ENCODE measurements at places on chromosomes 5 and 9.

GRCh38 chr5:171770153-171770552, 15.5 kb upstream of the SMIM23 start:
- no peak for DNase-seq

- DNase-seq = no peak
Measured at GRCh38 chr5:154997746-154998145, 15.8 kb upstream of the KIF4B start.

GRCh38 chr5:13350767-13351166, 593.7 kb downstream of the DNAH5 start:
- DNase-seq = no peak

DNA sequence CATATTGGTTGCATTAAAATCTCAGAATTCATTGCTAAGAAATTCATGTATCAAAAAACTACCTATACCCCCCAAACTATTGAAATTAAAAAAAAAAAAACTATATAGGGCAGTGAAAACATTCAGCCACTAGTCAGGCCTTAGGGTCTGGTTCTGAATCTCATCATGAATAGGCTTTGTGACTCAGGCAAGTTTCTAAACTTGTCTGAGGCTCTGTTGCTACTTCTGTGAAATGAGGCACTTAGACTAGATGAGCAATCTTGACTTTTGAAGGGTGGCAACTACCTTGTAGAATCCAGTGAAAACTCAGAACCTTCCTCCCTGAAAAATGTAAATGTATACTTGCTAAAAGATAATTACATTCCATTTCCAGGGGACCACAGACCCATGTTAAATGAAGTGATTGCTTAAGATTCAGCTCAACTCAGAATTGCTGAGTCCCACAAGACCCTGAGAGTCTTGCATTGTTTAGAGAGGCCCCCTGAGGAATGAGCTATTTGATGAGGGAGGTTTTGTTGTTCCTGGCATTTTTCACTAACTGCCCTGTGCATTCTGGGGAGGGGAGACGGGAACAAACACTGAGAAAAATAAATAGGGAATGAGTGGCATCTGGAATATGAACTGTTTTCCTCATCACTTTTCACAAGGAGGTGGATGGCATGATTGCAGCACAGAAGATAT, 29.5 kb downstream of the RAI14 start:
- DNase-seq = no peak

GRCh38 chr5:131786900-131787692, 9.7 kb downstream of the FNIP1 start:
- no peak for DNase-seq

- no peak for DNase-seq
Measured at GRCh38 chr5:53126521-53126920, 17.0 kb upstream of the MOCS2 start.

DNA sequence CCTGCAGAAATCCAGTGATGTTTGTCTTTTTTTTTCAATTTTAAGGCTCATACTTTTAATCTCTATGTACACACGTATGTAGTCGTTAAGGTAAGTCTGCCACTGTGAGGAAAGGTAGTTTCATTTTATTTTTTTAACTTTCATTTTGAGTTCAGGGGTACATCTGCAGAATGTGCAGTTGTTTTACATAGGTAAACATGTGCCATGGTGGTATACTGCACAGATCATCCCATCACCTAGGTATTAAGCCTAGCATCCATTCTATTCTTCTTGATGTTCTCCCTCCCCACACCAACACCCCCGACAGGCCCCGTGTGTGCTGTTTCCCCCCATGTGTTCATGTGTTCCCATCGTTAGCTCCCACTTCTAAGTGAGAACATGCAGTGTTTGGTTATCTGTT, 19.7 kb downstream of the MUSK start:
- no peak for DNase-seq

DNA sequence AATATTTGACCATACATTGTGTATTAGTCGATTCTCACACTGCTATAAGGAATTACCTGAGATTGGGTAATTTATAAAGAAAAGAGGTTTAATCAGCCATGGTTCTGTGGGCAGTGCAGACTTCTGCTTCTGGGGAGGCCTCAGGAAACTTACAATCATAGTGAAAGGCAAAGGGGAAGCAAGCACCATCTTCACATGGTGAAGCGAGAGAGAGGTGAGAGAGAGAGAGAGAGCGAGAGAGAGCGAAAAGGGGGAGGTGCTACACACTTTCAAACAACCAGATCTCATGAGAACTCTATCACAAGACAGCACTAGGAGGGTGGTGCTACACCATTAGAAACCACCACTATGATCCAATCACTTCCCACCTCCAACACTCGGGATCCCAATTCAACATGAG, 4.1 kb upstream of the GRAMD2B start:
- no peak for DNase-seq

DNA sequence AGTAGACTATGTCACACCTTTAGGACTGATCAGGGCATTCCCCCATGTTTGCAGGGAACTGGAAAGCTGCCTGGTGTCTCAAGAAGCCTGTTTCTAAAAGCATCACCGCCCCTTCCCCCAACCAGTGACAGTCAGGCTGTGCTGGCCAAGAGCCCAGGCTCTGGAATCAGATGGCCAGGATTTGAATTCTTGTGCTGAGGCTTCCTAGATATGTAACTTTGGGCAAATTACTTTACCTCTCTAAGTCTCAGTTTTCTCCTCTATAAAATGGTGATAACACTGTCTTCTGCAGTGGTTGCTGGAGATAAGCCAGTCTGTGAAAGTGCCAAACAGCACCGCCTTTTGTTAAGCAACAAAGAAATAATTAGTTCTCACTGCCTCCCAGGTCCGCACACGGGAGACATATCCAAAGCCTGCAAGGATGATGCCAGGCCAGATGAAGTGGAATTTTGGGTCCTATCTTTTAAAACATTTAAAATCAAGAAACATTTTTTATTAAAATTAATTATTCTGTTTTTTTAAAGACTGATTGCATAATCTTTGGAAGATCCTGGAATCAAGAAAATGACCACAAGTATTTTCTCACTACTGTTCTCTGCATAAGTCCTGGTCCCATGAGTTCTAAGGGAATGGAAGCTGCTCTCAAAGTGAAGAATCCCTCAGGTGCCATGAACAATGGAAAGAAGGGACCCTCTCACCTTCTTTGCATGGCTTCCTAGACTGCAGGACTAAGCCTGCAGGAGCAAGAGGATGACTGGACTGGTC, 13.9 kb downstream of the SLC31A2 start:
- DNase-seq = no peak

- DNase-seq = no peak
Measured at GRCh38 chr9:134316449-134317160, 9.7 kb upstream of the RXRA start.

GRCh38 chr5:65152131-65152530, 329.6 kb downstream of the ADAMTS6 start:
- no peak for DNase-seq

- peak; percentile 71 for DNase-seq
Measured at GRCh38 chr9:113274474-113275156, 757 bp downstream of the CDC26 start.

DNA sequence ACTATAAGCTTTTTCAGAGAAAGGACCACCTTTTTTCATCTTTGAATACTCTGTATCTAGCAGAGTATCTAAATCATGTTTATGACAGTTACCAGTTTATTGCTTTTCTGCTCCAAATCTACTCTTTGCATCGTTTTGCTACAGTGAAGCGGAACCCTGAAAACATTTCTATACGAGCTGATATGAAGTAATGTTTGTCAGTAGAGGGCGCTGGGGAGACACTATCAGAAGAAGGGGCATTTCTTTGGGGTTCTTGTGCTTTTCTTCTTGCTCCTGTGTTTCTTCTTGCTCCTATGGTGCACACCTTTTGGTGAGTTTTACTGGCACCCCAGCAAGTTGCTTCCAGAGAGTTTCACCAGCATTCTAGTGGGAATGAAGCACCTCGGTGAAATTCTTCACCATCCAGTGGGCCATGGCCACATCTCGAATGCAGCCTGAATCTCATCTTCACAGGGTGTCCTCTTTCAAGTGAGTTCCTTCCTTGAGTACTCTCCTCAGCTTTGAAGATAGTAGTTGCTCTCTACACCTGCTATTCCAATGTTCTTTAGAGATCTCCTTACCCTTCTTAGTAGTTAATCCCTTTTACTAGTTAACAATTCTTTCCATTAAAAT, 98.4 kb downstream of the FGF1 start:
- DNase-seq = peak; percentile 14

DNA sequence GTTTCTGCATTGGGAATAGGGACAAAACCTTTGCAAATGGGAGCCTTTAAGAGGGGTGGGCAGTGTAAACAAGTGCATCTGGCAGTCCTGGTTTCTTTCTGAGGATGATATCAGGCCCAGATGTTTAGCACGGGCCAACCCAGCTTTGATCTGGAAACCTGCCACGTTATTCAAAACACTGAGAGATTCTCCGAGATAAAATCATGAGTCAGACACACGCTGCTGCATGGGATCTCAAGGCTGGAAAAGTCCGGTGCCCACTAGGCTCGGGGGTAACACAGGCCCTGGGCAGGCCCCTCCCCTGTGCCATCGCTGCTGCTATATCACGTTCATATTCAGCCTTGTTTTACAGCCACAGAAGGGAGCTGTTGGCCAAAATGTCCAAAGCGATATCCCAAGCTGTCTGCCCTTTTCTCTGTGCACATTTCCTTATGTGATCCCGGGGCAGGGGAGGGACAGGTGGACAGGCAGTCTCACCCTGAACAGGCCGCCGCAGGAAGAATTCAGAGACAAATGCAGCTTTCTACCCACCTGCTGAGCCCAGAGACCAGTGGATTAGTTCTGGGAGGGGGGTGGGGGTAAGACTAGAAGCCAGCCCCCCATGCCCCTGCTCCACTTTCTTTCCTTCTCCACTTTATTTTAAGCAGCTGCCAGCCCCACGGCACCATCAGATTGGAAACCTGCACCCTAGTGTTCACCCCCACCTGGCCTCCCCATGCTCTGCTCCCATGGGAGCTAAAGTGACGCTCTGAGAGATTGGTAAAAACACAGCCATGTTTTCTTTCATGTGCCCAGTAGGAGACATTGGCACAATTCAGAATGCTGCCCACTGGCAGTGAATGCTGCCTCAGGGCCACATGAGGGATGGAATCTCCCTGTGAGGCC, 63.1 kb downstream of the TMOD1 start:
- DNase-seq = no peak

DNA sequence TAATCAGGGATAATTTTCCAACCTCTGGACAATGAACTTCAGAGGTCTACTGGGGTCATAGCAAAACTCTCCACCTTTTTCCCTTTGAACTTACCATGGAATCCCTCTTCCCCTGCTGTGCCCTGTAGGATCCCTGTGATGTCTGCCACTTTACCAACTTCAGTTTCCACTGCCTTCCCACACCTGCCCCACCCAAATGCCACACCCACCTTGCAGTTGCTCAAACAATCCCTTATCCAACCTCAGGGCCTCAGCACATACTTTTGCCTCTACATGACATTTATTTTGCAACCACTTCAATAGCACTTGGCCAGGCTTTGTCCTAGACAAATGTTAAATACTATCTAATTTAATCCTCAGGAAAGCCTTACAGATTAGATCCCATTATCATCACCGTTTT, 463.7 kb upstream of the WWC1 start:
- DNase-seq = no peak

GRCh38 chr9:131800843-131801242, 61.0 kb upstream of the RAPGEF1 start:
- DNase-seq = no peak

- no peak for DNase-seq
Measured at GRCh38 chr5:6342689-6343315, 35.5 kb downstream of the MED10 start.

DNA sequence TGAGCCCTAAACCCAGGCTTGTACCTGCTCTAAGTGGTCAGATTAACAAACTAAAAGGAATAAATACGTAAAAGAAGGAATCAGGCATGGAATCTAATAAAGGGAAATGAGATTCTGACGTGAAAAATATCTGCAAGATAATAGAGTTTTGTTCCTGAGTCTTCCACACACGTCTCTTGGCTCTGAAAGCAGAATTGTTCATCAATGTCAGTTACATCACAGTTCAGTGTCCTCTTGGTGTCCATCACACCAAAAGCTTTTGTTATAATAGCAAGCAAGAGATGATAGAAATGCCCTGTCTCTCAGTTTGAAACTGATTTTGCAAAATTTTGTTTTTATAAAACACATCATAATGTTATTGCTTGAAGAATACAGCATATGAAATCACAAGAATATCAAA, 34.7 kb upstream of the NMUR2 start:
- DNase-seq = no peak

GRCh38 chr5:152151113-152151512, 226.5 kb upstream of the GLRA1 start:
- DNase-seq = no peak

DNA sequence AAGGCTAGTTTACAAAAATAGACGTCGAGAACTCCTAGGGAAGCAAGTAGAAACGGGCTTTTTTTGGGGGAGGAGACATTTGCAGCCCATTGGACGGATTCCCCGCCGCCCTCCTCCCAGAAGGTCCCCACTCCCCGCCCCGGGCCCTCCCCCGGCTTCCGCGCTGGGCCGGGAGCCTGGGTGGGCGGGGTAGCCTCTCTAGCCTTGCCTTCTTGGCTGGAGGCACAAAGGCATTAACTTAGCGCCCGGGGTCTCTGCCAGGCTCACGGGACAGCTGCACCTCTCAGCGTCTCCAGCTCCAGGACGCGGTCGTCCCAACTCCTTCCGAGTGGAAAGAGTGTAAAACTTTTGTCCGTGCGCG, at the start of gene DMRTA1:
DMRTA1 (plus strand) TSS at position 236 of the 361 bp plus-strand sequence. CDS start 242 bp downstream, outside the sequence.
- DNase-seq = peak; percentile 5

- DNase-seq = no peak
Measured at GRCh38 chr9:38226491-38226951, 157.5 kb upstream of the SHB start.

DNA sequence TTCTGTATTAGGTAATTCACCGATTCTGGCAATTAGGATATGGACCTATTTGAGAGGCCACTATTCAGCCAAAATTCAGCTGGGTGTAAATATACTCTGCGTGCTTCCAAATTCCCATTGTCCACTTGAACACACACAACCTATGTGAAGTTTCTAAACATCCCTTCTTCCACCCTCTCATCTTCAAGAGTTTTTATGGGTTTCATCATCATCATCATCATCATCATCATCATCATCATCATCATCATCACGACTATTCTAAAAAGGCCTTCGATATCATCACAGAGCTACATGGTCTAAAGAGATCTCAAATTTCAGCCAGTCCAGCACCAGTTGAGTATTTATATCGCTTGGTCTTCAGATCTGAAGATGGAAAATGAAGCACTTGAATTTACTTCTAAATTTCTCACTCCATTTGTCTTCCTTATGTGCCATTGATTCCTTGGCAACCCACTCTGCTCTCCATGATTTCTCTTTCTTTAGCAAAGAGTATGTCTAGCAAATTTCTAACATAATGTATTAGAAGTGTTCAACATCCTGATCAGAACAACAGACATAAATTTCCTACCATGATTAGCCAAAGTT, 49.2 kb upstream of the HMHB1 start:
- DNase-seq = no peak

- DNase-seq = peak; percentile 37
Measured at GRCh38 chr5:43661102-43661501, 58.1 kb downstream of the NNT start.

GRCh38 chr9:37026113-37026930, 7.7 kb downstream of the PAX5 start:
- no peak for DNase-seq

- no peak for DNase-seq
Measured at GRCh38 chr5:13831351-13831750, 113.1 kb downstream of the DNAH5 start.

GRCh38 chr9:16033921-16034691, 481.3 kb downstream of the CCDC171 start:
- no peak for DNase-seq

All from CD4-positive, alpha-beta T cell treated with Interleukin-2 at 100 ng/mL for 4 hours (primary cell).